ENCODE measurements at places on chromosomes 12 and 14.
A peak's percentile ranks its signal among the peaks of the same experiment; 100 is the strongest.

DNA sequence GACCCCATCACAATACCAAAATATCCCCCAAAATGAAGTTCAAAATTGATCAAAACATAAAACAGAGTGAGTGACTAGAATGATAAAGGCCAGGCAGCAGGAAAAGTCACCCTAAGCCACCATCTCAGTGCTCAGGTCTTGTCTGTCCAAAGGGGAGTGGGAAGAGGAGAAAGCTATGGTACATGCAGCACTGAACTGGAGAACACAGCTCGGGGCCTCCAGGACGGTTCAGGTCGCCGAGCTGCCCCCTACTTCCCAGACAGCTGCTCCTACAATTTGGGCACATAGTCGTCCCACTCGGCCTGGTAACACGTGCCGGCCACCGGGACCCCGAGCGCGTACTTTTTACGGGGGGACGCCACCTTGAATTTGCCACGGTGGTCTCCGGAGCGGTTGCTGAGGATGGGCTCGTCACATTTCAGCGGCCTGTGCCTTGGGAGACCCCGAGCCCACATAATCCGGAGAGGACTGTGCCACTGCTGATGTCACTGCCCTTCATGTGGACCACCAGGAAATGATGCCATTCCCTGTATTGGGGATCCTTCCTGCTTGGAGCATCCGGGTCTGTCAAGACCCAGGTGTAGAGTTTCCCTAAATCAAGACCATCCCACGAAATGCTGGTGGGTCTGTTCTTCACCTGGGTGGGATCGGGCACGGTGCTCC lies 31.6 kb downstream of the AK7 start:
- DNase-seq = no peak

- DNase-seq = no peak
These were observed 24.5 kb downstream of the GPRC5D start for GRCh38 chr12:12927211-12928079.

DNA sequence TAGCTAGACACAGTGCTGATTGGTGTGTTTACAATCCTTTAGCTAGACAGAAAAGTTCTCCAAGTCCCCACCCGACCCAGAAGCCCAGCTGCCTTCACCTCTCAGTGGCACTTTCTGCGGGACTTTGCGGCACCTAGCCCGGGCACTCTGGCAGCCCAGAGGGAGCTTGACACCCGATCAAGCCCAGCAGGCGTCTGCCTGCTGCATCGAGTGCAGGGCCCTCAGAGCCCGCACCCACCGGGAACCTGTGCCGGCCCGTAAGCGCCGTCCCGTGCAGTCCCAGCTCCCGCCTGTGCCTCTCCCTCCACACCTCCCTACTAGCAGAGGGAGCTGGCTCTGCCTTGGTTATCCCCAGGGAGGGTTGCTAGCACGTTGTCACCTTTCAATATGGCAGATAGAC lies 631.0 kb upstream of the STXBP6 start:
- no peak for DNase-seq

DNA sequence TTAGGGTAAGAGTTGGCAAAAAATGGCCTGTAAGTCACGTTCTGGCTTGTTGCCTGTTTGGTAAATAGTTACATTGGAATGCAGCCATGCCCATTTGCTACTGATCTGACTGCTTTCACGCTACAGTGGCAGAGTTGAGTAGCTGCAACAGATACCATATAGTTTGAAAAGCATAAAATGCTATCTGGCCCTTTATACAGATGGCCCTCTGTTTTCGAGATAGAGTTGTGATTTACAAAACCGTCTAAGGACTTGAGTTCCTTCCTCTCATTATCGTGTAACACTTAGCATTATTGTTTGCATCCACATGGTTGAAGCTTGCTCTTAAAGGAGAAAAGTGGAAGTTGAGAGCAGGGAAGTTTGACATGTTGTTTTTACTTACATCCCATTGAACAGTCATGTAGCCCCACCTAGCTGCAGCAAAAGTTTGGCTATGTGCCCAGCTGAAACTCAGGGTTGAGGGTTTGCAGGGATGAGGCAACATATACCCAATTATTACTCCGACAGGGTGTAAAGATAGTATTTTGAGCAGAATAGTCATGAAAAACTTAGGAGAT lies 11.3 kb upstream of the SCFD1 start:
- no peak for DNase-seq

DNA sequence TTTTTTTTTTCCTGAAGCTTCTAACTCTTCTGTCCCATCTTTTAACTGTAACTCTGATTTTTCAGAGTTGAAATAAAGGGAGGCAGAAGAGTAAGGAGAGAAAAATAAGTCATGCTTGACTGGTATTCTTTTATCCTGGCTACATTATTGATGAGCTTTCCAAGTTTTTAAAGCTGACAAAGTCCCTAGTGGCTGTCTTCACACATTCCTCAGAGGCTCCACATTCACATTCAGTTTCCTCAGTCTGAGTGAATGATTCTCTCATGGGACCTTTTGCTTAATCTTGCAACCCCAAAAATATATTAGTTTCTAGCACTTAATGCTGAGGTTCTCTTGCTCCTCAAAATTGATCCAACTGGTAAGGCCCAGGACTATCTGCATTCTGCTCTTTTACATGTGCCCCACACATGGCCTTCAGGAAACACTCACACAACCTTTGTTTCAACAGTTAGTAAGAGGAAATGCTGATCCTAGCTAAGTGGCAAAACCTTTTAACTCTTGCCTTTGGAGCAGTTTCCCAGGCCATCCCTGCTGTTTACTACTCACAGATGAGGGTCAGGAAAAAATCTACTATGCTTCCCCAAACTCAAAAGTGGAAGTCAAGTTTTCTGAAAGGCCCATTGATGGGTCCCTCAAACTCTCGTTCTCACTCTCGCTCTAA lies 61.7 kb upstream of the SLC6A15 start:
- DNase-seq = no peak

GRCh38 chr12:120238839-120239445 lies 26.6 kb downstream of the PXN start:
- DNase-seq = no peak

DNA sequence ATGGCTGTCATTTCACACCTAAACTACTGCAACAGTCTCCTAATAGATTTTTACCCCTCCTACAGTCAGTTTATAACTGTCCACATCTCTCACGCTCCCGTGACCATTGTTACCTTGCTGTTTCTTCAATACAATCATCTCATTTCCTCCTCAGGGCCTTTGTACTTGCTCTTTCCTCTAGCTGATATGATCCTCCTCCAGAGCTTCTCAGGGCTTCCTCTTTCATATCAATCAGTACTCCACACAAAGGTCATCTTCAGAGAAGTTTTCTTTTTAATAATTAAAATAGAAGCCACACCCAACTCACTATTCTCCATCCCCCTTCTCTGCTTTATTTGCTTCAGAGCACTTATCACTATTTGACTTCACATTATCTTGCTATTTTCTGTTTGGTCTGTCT lies 508.2 kb downstream of the NELL2 start:
- no peak for DNase-seq

DNA sequence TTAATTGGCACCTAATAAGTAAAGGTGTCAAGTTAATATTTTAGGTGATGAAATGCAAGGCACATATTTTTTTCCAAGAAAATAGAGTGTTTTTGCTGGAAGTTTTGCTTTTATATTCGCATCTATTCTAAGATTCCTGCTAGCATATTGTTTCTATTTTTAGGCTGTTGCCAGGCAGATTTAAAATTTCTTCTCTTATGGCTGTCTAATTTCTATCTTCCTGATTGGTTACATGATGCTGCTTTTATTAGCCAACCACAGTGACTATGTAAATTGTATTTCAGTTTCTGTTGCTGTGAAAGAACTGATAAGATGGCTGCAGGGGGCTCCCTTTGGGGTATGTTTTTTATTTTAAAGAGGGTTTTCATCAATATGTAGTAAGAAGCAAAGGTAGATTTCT lies 42.7 kb downstream of the ATF7IP start:
- no peak for DNase-seq

- DNase-seq = no peak
These were observed 155.6 kb downstream of the DYRK2 start for GRCh38 chr12:67804168-67804567.

DNA sequence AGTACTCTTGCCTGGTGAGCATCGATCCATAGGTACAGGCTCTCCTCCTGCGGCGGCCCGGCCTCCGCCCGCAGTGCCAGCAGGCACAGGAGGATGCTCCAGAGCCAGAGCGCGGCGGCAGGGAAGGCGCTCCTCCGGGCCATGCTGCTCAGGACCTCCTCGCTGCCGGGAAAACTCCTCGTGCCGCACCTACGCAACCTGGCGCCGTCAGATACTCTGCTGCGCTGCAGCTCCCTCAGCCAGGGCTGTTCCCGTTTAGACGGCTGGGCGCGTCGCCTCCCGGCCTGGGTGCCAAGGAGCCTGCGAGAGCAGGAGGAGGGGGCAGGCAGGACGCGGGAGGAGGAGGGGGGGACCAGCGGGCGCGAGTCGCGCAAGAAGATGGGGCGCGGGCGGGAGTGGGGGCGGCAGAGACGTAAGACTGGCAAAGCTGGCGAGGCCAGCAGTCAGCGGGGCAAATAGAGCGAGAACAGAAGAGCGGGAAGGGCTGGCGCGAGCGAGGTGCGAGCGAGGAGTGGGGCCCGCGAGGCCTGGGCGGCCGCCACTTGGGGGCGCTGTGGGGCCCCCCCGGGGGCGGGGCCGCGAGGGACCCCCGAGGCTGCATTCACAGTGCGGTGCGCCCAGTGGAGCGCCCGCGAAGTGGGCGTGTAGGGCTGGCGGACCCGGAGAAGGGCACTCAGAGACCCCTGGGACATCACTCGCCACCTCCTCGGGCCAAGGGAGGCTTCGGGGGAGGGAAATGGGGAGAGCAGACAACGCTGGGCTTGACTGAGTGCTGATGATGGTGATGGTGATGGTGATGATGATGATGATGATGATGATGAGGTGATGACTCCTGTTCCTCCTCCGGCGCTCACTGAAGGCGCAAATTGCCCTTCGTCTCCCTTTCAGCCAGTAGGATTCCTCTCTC lies at the start of gene WIF1:
TSS of gene WIF1 (minus strand) at position 257 of the 907 bp plus-strand sequence. CDS start at position 143, 114 bp downstream.
- no peak for DNase-seq

DNA sequence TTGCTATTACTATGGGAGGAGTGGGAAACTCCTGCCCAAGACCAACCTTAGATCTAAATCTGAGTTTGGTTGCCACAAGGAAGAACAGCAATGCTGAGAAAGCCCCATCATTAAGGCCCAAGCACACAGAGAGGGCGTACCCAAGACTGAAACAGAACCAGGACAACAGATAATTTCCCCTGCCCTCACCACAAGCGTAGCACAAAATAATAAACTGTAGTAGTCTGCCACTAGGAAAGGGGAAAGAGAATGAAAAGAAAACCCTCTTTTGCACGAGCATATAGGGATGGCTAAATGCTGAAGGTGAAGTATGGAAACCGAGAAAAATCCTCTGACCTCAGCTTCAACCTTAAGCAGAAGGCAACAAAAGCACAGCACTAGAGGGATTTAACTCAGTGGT lies 76.5 kb upstream of the DHRS4 start:
- no peak for DNase-seq

GRCh38 chr12:127360580-127360979 lies 906.4 kb upstream of the TMEM132C start:
- no peak for DNase-seq

- DNase-seq = no peak
These were observed 8.2 kb downstream of the SPRYD3 start for GRCh38 chr12:53070877-53071492.

DNA sequence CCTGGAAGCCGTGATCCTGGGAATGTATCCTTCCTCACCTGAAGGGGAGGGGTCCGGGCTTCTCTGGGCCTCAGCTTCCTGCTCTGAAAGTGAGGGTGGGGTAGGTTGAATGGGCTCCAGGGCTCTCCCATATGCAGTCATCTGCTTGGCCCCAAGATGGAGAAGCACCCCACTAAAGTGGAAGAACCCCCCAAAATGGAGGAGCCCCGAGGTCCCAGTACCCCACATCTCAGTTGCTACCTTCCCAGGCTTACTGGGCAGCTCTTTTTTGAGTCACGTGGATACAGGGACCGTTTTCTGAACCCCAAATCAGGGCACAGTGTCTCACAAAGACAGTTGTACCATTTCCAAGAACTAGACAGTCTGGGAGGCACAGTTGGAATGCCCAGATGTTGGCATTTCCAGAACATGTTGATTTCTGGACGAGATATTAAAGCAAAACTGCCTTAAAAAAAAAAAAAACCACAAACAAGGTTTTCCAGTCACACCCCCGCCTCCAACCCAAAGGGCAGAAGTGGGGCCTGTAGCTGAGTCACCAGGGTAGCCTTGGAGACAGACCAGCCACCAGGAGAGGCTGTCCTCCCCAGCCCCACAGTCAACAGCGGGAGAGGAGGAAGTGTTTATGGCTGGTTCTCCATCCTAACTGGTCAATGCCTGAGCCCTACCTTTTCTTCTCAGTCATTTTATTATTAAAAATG lies 12.1 kb downstream of the VASH1 start:
- DNase-seq = peak; percentile 24

DNA sequence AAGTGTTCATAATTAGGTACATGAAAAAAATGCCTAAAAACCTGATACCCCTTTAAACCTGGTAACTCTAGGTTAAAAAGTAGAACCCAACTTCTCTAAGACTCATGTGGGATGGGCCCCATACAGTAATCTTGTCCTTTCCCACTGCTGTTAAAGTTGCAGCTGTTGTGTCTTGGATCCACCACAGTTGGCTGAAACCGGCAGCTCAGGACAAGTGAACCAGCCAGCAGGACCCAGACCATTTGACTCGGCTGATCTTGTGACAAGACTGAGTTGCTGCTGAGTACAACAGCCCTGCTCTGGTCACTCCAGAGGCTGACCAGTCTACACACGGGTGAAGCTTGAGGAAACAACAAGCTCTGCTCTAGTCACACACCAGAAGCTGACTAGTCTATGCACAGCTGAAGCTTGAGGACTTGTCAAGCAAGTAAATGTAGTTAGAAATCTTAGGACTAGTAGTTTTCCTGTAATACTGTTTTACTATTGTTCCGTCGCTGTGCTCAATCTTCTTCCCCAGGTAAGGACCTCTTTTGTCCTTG lies 60.6 kb downstream of the DHRS2 start:
- no peak for DNase-seq

DNA sequence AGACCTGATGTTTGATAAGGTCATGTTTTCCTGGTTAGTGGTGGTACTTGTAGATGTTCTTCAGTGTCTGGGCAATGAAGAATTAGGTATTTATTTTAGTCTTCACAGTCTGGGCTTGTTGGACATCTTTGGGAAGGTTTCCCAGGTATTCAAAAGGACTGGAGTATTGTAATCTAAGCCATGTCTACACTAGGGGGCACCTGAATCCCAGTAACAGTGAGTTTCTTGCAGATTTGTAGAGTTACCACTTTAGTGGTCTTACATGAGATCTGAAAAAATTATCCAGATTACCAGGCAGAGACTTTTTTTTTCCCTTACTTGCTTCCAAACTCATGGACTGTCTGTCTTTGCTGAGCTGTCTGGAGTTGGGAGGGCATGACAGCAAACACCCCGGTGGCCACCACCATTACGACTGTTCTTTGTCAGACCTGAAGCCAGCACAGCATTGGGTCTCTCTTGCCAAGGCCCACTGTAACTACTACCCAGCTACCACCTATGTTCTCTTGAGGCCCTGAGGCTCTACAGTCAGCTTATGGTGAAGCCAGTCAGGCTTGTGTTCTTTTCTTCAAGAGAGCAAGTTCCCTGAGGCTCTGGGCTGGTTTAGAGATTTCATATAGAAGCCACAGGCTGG lies 820.7 kb upstream of the FBXO33 start:
- DNase-seq = no peak

GRCh38 chr14:29161593-29161992 lies 395.0 kb downstream of the FOXG1 start:
- DNase-seq = no peak
